ENCODE measurements at places on chromosomes 3 and 15.

DNA sequence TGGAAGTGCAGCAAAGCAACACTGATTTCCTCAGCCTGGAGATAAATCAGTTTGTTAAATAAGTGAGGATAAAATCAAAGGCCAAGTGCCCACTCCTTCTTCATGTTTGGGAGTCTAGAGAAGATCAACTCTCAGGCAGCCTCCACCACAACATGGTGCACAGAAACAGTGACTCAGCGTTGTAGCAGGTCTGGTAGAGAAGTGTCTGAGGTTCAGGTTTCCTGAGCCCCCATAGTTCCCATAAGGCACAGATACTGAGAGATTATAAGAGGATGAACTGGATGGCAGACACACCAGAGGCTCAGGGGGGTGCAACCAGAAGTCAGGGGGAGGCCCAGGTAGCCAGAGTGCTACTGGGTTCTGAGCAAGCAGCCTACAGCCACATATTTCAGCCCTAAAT lies 166.7 kb downstream of the FRMD5 start:
- DNase-seq, result no peak

GRCh38 chr3:11835028-11835639 lies 11.6 kb downstream of the TAMM41 start:
- no peak for DNase-seq

GRCh38 chr3:126149960-126150515 lies 30.3 kb downstream of the ALDH1L1 start:
- DNase-seq, result no peak

DNA sequence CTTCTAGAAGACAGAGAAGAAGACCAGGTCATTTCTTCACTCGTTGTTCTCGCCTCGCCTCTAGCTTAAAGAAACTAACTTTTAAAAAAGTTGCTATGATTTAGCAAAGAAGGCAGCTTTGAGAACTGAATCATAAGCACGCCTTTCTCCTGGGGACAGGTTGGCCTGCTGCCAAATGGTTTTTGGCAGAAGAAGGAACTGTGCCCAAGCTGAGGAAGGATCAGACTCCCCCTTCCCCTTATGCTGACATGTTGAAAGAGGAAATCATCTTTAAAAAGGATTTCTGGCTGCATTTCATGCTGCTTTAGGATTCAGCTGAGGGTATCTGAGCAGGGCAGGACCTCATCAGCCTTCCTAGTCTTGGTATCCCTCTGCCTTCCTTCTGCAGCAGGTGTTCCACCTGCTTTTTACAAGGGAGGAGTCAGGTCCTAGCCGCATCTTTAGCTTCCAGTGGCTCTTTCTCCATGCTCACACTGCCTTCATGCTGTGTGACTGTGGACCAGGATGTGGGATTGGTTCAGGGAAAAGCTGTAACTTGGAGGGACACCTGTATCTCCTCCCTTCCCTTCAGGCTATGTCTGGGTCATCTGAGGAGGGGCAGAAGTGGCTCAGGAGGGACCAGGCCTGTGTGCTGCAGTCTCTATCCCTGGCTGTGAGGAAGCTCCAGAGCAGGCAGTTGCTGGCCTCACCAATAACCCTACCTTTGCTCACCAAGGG lies 34.1 kb upstream of the HACD2 start:
- DNase-seq, result no peak

- DNase-seq, result no peak
Observed at GRCh38 chr3:5476403-5476802, 288.9 kb downstream of the EDEM1 start.

- no peak for DNase-seq
Observed at GRCh38 chr3:39485547-39485946, 18.1 kb downstream of the MOBP start.

DNA sequence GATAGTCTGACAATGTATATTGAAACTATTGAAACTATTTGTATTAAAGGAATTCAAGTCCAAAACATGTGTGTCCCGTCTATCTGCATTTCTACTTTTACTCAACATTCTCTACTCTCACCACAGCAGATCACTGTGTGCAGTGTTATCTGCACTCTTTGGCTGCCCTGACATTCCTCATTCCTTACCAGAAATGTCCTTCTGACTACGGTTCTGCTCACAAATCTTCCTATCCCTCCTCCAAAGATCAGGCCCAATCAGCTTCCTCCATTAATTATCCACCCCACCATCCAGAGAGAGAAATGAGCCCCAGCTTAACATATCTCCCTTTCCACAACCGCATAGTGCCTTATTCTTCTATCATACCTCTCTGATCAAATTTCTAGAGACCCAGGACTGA lies 94.7 kb downstream of the TBL1XR1 start:
- no peak for DNase-seq

DNA sequence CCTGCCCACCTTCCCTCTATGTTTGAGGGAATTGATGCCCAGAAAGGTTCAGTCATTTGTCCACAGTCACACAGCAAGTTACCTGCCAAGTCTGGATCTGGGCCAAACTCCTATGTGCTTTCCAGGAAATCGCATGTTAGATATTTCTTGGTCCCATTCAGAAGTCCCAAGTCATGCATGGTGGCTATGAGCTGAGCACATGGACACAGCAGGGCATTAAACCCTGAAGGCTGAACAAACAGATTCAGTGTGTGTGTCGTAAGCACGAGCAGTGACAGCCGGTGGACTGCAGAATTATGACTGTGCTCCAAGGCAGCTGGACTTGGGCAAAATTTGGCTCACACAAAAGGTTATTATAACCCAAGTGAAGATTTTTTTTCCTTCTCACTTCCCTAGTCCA lies 11.4 kb upstream of the SLC6A6 start:
- DNase-seq, result no peak

DNA sequence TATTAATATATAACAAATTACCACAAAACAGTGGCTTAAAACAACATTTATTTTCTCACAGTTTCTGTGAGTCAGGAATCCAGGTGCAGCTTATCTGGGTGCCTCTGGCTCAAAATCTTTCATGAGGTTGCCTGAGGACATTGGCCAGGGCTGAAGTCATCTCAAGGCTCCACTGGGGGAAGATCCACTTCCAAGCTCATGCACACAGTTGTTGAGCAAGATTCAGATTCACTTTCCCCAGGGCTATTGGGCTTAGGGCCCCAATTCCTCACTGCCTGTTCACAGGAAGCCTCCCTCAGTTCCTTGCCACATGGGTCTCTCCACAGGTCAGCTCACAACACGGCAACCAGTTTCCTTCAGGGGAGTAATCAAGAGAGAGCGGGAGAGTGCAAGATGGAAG lies 35.0 kb downstream of the RFTN1 start:
- DNase-seq, result no peak

GRCh38 chr15:87591042-87591441 lies 665.5 kb downstream of the NTRK3 start:
- no peak for DNase-seq

GRCh38 chr15:38652998-38653397 lies 88.4 kb upstream of the RASGRP1 start:
- no peak for DNase-seq

DNA sequence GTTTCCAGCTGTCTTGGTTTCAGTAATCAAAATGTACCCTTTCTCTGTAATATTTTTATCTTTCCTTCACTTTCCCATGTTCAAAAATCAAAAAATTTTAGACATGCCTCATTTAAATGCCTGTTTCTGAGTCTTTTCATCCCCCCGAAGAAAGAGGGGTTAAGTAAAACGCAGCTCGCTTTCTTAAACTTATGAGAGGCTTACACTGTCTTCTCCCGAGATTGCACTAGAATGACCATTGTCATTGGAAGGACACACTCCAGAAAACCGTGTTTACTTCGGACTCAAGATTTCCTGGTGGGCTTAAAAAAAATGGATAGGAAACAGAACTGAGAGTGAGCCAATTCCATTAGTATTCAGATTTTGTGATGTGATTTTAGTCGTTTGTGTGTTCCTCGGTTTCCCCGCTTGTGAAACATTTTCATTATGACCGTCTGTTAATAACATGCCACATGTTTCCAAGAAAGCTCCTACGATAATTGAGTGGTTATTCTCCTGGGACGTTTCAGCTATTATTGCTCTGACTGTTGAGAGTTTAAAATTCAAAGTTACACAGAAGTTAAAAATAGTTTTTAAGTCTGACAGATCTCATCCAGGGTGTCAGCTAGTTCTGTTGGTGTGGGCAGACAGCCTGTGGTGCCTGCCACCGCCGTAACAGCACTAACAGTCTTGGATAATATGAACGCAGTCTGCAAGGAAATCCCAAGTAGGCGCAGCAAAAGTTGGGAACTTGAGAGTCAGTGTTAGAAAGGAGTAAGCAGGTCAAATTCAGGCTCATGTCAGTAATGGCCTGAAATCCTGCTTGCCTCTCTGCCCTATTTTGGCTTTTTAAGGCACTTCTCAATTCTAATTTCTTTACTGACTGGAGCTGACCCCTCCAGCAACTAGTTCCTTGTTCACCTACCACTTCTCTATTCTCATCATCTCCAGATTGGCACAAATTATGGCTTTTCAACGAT lies 1.5 kb downstream of the CRYBG3 start:
- DNase-seq, result no peak

DNA sequence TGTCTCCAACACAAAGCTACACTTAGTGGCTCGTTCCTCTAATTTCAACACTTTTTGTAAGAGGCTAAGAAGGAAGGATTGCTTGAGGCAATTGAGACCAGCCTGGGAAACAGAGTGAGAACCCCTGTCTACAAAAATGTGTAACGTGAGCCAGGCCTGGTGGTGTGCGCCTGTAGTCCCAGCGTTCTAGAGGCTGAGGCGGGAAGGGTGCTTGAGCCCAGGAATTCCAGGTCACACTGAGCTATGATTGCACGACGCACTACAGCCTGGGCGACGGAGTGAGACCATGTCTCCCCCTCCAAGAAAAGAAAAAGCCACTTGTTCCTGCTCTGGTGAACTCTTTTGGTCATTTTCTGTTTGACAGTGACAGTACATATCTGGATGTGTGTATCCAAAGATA lies 127.9 kb downstream of the GABRB3 start:
- no peak for DNase-seq

GRCh38 chr3:174098746-174099145 lies 701.2 kb downstream of the NLGN1 start:
- no peak for DNase-seq

DNA sequence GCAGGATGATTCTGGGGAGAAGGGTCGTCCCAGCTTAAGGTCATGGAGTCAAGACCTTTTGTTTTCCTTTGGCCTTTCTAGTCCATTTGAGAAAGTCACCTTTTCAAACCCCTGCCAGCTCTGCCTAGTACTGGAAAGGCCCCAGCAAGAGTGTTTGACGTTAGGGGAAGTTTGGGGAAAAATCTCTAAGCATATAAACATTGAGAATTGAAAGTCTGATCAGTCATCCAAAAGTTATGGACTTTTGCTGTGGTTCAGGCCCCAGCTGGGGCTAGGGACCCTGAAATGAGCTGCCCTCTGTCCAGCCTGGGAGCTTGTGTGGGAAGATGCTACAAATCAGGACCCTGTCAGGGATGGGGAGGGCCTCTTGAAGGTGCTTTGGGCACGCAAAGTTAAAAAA lies 21.6 kb downstream of the SLC6A6 start:
- no peak for DNase-seq

DNA sequence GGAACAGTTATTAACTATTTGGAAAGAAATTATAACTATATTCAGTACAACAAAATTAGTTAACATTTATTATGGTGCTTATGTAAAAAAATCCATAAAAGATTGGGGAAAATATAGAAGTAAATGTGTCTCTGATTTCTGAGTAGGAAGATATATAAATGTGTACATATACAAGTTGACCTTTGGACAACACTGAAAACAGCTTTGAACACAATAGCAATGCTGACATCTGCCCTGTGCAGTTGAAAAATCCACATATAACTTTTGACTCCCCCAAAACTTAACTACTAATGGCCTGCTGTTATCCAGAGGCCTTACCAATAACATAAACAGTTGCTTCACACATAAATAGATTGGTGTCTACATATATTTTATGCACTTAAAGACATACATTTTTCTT lies 12.3 kb downstream of the TIMMDC1 start:
- DNase-seq, result no peak

DNA sequence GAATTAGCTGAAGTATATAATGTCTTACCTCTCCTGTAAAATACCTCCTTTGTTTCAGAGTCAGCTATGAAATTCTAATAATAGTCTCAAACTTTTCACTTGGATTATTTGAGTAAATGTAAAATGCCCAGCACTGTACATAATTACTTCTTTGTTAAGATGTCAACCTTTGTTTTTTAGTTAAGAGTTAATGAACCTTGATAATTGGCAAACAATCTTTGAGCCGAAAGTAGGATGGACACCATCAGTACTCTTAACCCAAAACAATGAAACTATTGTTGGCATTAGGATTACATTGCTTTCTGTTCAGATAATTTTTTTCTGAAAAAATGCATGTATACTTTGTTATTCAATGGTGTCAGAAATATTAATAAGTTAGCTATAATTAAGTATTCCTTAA lies 3.0 kb upstream of the NECTIN3 start:
- no peak for DNase-seq

- DNase-seq, result no peak
Observed at GRCh38 chr3:152226176-152226575, 42.6 kb upstream of the MBNL1 start.

- DNase-seq, result no peak
Observed at GRCh38 chr3:42815826-42816225, 6.6 kb downstream of the ACKR2 start.

GRCh38 chr3:44050101-44050500 lies 191.6 kb upstream of the TOPAZ1 start:
- DNase-seq, result no peak

DNA sequence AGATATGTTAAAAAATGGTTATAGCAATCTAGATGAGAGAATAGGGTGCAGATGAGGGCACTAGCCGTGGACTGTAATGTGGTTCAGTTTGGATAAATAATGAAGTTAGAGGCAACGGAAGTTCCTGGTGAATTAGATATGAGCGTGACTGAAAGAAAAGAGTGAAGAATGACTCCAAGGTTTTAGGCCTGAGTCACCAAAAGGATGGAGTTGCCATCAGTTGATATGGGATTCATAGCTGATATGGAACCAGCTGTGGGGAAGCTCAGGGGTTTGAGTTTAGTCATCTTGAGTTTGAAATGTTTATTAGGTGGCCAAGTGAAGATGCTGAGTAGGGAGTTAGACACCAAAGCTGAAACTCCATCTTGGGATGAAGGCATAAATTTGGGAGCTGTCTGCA lies 66.2 kb downstream of the SSR3 start:
- no peak for DNase-seq

- no peak for DNase-seq
Observed at GRCh38 chr3:105745046-105745445, 123.8 kb downstream of the CBLB start.

DNA sequence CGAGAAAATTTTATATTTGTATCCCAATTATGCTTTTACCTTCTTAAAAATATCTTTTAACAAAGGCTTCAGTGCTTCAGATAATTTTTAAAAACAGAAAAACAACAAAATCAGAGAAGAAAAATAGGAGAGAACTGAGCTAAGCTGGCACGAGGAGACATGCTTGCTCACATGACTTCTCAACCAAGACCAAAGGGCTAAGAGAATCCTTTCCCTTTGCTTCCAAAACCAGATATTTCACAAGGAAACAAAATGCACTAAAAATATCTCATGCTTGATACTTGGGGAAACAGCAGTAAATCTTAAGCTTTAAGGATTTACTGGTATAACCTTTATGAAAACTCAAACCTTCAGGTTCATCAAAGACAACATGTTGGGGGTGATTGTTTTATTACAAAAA lies 58.4 kb downstream of the CAPN7 start:
- DNase-seq, result no peak

- DNase-seq, result no peak
Observed at GRCh38 chr3:110851736-110852135, 219.9 kb upstream of the NECTIN3 start.

All from NCI-H460 (cell line).